Stimulated activated CD8-positive, alpha-beta memory T cell treated with anti-CD3 and anti-CD28 coated beads, Interleukin-7, amount 100 ng/mL, for 1 hour (primary cell): ENCODE measurements at places on chromosomes 6 and 20.

- DNase-seq = no peak
Measured at GRCh38 chr20:25280574-25281535, 33.0 kb downstream of the PYGB start.

- DNase-seq = no peak
Measured at GRCh38 chr6:165486183-165487137, 176.6 kb downstream of the PDE10A start.

DNA sequence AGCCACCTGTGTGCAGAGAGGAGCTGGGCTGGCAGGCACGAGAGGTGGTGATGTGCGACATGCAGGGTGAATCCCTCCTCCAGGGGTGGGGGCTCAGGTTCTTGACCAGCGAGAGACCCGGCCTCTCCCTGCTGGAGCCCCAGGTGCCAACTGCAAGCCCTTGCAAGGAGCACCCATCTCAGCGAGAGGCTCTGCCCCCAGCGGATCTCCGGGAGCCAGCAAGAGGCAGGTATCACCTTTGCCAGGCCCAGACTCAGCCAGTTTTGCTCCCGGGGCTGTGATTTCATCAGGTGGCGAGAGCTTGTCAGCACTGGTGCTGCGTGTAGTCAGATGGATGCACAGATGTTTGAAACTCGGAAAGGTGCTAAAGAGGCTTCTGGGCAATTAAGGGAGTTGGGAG is 87.7 kb downstream of the TFAP2C start:
- no peak for DNase-seq

DNA sequence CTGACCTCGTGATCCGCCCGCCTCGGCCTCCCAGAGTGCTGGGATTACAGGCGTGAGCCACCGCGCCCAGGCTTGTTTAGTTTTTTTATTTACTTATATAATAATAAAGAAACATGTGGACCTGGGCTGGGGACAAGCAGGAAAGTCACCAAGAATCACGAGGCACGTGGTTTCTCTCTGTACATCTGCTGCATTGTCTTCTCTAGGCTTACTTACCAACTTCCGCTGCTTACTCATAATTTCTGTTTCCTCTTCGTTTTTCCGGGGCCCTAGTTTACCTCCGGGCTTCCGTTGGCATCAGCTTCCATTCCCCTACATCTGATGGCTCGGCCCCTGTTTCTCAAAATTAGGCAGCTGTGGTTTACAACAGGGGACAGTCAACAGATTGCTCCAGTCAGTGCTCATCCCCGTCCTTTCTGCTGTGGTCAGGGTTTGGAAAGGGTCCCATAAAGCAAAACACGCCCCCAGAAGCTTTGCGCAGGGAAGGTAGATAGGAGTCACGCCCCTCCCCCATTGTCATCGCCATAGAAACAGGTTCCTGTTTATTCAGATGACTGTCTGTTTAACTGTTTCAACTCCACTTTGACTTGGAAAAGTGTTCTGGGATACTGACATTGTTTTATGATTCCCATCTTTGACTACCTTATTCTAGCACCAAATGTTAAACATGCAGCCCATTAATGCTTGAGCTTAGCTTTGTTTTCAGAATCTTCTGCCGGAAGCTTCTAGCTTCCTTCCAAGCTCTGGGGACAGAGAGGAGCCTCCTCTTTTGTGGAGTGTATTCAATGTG is 31.9 kb upstream of the TXLNB start:
- peak; percentile 61 for DNase-seq

GRCh38 chr6:121382467-121383121 is 48.3 kb upstream of the TBC1D32 start:
- no peak for DNase-seq

- DNase-seq = no peak
Measured at GRCh38 chr20:57672164-57672563, 37.7 kb downstream of the PMEPA1 start.

- no peak for DNase-seq
Measured at GRCh38 chr6:19839237-19839546, 2.0 kb downstream of the ID4 start.

DNA sequence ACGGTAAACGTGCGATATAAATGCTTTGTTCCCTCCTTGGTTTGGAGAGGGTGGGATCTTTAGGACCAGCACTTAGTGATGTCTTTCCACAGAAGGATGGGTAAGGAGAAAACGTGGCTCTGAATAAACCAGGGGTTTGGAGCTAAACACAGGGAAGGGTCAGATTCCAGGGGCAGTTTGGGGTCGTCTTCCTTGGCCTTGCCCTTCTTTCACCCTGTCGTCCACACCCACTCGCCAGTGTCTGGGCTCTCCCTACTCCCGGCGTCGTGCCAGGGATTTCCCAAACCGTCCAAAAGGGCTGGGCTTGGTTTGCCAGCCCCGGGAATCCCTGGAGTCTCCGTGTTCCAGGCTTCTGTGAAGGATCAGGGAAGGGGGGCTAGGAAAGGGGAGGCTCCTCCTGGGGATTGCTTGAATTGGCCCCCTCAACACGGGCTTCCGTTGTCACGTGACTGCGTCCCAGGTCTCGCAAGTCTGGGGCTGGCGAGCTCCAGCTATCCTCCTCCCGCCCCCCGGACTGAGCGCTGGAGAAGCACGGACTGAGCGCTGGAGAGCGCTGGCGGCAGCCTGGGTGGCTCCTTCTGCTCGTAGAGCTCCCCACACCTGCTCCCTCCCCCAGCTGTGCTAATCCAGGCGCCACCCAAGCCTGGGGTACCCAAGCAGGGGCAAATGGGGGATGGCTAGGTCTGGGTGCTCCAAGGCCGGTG is 9.4 kb upstream of the ARMC12 start:
- no peak for DNase-seq

- no peak for DNase-seq
Measured at GRCh38 chr6:11977193-11977592, 34.9 kb upstream of the HIVEP1 start.

GRCh38 chr20:53298911-53299310 is 294.7 kb downstream of the ZNF217 start:
- no peak for DNase-seq

DNA sequence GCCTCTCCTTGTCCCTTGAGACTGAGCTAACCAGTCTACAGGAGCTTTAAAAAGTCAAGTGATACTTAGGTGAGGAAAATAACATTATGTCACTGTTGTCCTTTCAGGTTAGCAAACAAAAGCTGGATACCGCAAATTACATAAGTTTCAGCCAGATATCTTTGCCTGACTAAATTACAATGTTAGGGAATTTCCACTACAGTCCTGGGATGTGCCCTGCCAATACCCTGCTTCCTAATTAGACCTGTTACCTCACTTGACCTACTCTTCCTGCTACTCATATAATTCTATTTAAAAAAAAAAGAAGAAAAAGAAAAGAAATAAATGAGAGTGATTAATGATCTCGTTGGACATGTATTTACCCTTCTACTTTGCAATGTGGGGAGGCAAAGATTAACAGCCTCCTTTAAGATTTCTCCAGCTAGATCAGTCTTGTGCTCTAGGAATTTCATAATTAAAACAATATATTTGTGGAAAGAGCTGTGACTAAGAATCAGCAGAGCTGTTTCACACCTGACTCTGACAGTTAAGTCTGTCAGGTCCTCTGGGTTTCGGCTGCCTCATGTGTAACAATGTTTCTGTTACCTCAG is 318.9 kb downstream of the HDGFL1 start:
- no peak for DNase-seq

DNA sequence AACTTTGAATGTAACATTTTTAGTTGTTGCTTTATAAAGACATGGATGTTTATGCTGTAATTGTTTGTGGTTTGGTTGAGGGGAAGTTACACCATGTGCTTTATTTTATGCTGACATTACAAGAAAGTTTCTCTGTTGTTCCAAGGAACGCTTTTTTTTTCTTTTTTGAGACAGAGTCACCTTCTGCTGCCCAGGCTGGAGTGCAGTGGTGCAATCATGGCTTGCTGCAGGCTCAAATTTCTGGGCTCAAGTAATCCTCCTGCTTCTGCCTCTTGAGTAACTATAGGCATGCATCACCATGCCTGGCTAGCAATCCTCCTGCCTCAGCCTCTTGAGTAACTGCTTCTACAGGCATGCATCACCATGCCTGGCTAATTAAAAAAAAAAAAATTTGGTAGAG is 21.0 kb upstream of the IFNGR1 start:
- no peak for DNase-seq

DNA sequence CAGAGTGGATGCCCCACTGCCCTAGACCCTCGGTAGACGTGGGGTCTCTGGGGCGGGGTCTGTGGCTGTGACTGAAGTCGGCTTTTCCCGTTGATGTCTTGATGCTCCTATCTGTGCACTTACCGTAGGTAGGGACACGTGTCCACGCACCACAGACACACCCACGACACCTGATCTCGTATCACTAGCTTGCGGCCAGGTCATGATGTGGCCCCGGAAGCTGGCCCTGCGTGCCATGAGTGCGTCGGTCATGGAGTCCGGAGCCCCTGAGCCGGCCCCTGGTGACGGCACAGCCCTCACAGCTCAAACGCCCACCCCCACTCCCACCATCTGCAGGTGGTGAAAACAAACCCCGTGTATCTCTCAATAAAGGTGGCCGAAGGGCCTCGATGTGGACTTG is 33.9 kb upstream of the MRGBP start:
- no peak for DNase-seq

DNA sequence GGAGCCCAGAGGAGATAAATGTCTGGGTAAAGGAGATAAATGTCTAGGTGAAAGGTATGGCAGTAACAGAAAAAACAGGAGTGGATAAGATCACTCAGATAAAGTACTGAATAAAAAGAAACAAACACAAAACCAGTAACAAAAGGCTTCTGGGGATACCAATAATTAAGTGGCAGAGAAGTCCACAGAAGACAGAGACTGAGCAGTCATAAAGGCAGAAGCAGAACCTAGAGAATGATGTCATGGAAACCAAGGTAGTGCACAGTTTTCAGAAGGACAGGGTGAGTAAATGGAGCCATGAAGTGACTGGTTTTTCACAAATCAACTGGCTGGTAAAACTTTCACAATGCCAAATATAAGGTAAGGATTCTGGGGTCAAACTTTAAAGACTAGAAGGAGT is 80.9 kb upstream of the PLN start:
- no peak for DNase-seq

DNA sequence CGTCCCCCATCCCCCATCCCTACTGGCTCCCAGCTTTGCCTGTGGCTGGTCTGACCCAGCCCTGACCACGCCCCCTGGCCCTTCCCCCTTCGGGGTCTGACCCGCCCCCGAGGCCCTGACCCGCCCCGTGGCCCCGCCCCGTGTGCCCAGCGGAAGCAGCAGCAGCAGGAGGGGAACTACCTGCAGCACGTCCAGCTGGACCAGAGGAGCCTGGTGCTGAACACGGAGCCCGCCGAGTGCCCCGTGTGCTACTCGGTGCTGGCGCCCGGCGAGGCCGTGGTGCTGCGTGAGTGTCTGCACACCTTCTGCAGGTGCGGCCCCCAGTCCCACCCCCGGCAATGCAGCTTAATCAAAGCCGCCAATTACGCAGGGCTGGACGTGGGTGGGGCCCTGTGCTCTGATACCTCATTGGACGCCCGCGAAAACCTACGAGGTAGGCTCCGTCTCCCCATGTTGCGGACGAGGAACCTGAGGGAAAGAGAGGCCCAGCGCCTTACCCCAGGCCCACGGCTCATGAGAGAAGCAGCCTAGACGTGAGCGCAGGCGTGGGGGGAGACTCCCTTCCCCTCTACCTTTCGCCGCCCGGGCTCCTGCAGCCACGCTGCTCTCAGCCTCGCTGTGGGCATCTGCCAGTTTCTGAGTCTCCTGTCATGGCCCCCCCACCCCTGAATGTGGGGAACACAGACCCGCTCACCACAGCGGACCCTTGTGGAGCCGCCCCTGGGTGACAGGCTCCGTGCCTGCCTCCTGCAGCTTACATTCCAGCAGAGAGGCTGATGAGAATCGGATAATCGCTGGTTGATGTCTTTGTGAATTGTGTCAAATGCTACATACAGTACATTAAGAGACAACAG is 12.8 kb downstream of the RBCK1 start:
- no peak for DNase-seq

- DNase-seq = no peak
Measured at GRCh38 chr20:48398506-48399449, 429.0 kb downstream of the PREX1 start.

- no peak for DNase-seq
Measured at GRCh38 chr6:148866657-148867268, 119.9 kb downstream of the UST start.

DNA sequence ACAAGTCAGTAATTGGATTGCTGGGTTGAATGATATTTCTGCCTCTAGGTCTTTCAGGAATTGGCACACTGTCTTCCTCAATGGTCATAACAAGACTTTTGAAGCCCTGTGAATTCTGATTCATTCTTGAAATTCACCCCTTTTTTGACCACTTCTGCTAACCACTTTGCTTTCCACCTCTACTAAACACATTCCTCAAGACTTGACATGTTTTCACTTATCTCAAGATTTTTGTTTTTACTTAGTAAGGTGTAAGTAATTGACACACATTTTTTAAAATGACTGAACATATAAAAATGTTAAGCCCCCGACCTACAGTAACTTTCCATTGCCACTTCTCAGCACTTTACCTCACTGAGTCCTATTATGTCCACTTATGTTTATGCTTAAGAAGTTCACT is 239.1 kb downstream of the GRM1 start:
- no peak for DNase-seq

DNA sequence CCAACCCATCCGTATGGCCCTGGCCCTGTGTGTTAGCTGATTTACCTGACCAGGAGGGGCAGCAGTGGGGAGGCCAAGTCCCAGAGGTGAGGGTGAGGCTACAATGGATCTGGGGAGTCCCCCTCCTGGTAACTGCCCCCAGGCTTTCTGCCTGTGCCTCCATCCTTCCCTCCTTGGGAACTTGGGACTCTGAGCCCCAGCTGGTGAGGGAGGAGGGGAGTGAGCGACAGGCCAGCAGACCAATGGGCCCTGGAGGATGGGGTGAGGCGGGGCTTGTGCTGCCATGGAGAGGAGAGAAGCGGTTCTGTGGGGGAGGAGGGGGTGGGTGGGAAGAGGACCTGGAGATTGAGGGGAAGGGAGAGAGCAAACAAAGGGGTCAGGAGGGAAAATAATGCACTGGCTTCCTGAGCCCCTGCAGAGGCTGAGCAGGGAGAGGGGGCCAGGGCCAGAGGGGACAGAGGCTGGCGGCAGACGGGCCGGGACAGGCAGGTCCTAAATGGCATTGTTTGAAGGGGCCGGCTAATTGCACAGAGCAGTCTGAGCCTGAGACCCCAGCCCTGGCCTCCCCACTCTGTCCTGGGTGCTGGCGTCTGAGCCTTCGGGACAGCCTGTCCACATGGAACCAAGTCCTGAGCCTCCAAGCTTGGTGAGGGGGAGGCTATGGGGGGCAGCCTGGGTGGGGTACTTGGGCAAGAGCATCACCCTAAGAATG is 17.5 kb downstream of the DNMT3B start:
- DNase-seq = no peak

DNA sequence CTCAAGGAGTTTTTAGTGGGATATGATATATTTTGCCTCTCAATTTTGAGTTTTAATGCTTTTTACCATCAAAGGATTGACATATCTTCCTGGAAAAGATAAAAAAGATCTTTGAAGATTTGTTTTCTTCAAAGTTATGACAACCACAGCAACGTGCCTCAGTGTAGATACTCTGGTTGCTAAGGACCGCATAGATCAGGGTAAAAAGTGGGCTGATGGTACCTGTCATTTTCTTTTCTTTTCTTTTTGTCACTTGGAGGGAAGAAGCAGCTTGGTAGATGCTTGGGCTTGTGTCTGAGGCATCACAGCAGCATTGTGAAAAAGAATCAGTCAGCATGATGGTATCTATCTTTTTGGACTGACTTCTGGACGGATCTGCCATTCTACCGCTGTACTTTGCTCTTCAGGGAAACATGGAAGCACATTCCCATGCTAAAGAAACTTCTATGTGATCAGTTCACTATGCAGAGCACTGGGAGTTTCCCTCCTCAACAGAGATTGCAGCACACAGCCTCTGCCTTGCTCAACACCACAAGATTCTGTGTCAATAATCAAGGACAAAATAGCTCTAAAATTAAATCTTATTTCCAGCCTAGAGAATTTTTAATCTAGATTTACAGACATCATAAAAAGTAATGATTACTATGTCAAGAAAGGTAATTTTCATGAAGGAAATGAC is 54.8 kb upstream of the SGK1 start:
- DNase-seq = no peak
